ENCODE measurements at places on chromosomes 1 and 21. TPM values are rescaled to one million over a fixed set of nuclear protein-coding genes. Genes with fewer than 3 reads are reported as not detected.

DNA sequence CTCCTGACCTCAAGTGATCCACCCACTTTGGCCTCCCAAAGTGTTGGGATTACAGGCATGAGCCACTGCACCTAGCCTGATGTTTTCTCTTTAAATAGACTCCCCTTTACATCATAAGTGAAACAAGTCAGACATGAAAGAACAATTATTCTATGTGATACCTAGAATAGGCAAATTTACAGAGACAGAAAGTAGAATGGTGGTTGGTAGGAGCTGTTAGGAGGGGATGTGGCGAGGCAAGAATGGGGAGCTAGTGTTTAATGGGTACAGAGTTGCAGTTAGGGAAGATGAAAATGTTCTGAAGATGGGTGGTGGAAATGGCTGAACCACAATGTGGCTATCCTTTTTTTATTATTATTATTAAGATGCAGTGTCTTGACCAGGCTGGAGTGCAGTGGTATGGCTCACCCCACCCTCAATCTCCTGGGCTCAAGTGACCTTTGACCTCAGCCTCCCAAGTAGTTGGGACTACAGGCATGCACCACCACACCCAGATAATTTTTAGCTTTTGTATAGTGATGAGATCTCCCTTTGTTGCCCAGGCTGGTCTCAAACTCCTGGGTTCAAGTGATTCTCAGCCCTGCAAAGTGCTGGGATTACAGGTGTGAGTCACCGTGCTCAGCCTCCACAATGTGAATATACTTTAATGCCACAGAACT is 28.4 kb downstream of the ELF3 start:
- ATAC-seq: no peak

The MSH4 gene
- total RNA-seq: 0.36 TPM

The CELA2A gene
- total RNA-seq: 0.36 TPM

DNA sequence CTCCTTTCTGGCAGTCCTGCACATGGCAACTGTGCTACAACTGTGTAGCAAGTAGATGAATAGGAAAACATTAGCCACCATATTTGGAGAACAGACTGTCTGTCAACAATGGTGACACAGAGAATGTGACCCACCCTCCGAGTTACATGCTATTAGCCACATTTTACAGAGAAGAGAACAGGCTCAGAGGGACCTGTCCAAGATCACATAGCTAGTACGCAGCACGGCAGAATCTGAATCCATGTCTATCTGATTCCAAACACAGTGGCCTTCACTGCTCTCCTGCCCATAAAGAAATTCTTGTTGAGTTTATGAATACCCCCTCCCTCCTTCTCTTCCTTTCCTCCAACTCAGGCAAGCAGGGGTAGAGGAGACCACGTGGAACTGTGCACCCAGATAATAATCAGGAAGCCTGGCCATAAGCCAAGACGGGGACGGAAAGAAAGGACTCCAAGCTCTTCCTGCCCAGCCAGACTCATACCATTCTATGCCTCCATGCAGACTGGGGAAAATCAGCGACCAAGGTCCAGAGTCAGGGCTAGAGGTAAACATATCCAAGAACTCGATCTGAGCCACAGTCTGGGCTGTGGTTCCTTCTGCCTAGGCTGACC is 78.8 kb downstream of the TRABD2B start:
- ATAC-seq: no peak

DNA sequence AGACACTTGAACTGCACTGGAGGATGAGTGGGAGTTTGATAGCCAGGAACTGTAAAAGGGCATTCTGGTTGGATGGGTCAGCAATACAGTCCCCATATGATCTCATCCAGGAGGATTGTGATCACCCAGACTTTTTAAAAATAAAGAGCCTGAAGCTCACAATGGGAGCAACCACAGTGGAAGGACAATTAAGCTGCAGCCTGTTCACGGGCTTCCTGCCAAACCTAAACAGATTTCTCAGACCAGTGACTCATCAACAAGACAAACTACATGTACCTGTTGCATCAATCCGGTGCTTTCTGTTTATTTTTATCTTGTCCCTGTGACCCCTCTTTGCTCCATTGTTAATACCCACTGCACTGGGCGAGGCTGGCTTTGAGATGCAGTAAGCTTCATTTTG is 52.3 kb downstream of the PAPPA2 start:
- no peak for ATAC-seq

GRCh38 chr1:54742282-54742681 is 22.0 kb downstream of the PARS2 start:
- no peak for ATAC-seq

The CLCNKA gene
- 0.08 TPM for total RNA-seq

GRCh38 chr1:209657140-209657879 is 5.1 kb upstream of the LAMB3 start:
- peak; percentile 31 for ATAC-seq

DNA sequence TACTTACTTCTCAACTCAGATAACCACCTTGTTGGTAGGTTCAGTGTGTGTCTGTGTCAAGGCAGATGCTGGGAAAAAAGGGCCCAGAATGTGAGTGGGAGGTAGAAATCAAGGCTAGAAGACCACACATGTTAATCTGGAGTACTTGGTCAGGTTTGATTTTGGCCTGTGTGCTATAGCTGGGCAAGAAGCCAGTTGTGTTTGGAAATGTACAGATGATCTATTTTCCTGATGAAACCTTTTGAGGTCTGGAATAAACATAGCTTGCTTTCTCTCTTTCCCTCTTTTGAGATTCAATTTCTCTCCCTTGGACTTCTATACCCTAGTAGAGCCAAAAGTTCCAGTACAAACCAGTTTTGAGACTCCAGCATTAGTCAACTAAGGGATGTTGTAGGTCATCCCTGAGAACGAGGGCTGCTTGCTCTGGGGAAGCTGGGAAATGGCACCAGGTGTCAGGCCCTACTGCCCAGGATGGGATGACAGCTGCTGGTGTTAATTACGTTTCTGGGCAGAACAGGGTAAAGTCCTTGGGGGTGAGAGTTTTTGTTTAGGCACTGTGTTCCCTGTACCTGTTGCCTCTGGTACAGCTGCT is 15.8 kb downstream of the MAPKAPK2 start:
- no peak for ATAC-seq

DNA sequence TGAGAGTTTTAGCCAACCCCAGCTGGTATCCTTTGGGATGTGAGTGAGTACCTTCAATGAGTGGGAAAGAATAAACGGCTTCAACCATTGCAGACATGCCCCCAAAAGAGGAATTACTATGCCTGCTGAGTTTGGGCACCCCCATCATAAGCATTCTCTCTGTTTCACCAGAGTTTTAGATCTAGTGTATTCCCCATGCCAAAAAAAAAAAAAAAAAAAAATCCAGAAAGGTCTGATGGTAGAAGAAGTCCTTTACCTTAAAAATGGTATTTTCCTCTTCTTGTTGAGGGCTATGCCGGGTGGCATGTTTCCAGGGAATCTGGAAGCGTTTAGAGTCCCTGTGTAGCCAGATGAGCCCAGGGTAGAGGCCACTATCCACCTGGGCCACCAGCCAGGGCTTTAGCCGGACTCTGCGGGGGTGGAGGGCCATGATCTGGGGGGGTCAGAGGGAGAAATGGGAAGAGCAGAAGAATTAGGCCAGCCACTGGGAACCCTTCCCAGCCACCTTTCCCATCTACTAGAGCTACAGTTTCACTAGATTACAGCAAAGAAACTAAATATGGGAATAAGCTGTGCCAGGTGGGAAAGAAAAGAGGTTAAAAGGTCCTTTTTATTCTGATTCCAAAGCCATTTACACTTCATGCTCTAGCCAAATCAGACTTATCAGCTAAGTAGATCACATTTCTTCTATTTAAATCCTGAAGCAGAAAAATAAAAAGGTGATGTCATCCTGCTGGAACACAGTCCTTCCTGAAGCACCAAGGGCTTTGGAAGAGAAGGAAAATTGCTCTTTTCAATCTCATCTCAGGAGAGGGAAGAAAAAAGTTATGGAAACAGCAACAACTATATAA is 4.7 kb downstream of the IRF6 start:
- ATAC-seq: no peak

DNA sequence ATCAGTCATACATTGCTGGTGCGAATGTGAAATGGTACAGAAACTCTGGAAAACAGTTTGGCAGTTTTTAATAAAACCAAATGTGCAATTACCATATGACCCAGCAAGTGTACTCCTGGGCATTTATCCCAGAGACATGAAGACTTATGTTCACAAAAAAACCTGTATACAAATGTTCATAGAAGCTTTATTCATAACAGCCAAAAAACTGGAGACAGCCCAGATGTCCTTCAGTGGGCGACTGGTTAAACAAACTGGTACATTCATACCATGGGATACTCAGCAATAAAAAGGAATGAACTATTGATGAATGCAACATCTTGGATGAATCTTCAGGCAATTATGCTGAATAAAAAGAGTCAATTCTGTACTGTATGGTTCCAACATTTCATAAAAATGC is 97.8 kb downstream of the DTL start:
- no peak for ATAC-seq

The OR10Z1 gene
- total RNA-seq: not detected

GRCh38 chr1:26283871-26284596 is 4.1 kb downstream of the SH3BGRL3 start:
- no peak for ATAC-seq

GRCh38 chr1:233672732-233673131 is 58.8 kb downstream of the KCNK1 start:
- no peak for ATAC-seq

DNA sequence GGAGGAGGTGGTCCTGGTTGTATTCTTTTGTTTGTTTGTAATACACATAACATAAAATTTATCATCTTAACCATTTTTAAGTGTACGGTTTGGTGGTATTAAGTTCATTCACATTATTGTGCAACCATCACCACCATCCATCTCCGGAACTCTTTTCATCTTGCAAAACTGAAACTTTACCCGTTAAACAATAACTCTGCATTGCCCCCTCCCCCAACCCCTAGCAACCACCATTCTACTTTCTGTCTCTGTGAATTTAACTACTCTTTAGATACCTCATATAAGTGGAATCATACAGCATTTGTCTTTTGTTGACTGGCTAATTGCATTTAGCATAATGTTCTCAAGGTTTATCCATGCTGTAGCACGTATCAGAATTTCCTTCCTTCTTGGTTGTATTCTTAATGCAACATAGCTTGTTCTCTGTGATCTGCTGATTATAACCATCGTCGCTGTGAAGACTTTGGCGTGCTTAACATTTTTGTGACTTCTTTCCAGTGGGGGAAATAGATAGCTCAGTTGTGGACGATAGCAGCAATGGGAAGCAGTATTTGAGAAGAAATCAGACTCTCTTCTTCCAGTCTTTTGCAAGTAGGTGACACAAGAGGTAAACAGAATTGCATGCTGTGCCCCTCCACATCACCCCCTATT is 117.5 kb upstream of the HOOK1 start:
- no peak for ATAC-seq

- ATAC-seq: no peak
Measured at GRCh38 chr1:115134850-115135480, 45.7 kb upstream of the TSPAN2 start.

- no peak for ATAC-seq
Measured at GRCh38 chr1:114232691-114233090, 79.0 kb upstream of the SYT6 start.

DNA sequence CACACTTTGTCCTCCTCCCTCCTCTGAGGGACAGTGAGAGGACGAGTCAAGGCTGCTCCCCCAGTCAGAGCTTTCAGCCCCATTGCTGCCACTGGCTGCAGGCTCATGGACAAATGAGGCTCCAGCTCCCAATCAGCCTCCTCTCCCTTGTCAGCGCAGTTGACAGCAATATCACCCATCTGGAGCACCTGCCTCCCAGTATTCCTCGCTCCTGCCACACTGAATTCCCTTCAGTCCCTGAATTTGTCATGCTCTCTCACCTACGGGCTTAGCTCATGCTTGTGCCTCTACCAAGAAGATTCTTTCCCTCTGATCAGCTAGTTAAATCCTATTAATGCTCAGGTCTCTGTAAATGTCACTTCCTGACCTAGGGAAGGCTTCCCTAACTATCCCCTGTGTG is 54.4 kb upstream of the SYT6 start:
- no peak for ATAC-seq

The FMN2 gene
- not detected for total RNA-seq

The MIA3 gene
- 26.5 TPM for total RNA-seq

DNA sequence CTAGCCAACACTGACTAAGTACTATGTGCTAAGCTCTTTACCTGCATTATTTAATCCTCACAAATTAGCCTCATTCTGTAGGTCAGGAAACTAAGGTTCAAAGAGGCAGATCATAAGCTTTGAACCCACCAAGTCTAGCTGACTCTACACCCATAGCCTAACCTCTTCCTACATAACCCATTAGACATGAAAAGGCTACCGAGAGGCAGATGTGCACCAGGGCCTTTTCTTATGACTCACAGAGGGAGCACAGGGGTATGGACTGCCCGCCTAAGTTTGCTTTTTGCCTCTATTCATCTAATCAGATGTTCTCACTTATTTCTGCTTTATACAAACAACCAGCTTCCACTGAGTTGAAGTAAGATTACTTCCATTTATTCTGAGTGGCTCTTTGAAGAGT is 31.5 kb downstream of the LBR start:
- ATAC-seq: no peak

GRCh38 chr1:208587110-208587509 is 342.9 kb upstream of the PLXNA2 start:
- ATAC-seq: no peak

DNA sequence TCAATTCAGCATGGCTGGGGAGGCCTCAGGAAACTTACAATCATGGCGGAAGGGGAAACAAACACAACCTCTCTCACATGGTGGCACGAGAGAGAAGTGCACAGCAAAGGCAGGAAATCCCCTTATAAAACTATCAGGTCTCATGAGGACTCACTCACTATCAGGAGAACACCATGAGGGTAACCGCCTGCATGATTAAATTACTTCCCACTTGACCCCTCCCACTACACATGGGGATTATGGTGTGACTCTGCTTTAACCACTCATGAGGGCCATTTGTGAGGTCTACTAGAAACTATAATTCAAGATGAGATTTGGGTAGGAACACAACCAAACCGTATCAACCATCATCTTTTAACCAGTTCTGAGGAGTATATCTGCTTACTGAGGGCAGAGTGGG is 387.4 kb upstream of the NFIA start:
- no peak for ATAC-seq

The SLC9C2 gene
- 0.12 TPM for total RNA-seq

The PLA2G2C gene
- total RNA-seq: 0.48 TPM

DNA sequence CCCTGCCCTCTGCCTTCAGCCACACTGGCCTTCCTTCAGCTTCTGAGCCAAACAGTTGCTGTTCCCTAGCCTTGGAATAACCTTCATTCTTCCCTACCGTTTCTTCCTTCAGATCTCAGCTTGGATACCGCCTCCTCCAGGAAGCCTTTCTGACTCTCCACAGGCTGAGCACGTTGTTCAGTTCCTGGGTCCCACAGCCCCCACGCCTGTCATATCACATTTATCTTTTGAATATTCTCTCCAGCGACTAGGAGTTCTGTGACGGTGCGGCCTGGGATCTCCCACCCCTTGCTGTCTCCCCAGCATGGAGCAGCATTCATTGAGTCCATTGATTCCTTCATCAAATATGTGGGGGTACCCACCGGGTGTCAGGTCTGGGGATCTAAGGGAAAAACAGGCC is 39.2 kb downstream of the EPHA2 start:
- no peak for ATAC-seq

- ATAC-seq: no peak
Measured at GRCh38 chr1:109481646-109482045, 2.1 kb upstream of the ATXN7L2 start.

The LRRC41 gene
- total RNA-seq: 42.0 TPM

- no peak for ATAC-seq
Measured at GRCh38 chr1:232694475-232694874, 64.5 kb upstream of the SIPA1L2 start.

GRCh38 chr1:161091796-161092507 is 2.6 kb upstream of the NECTIN4 start:
- ATAC-seq: peak; percentile 1

- ATAC-seq: peak; percentile 89
Measured at GRCh38 chr21:39312112-39313041, 1.1 kb downstream of the BRWD1 start.
